ENCODE measurements at places on chromosomes 4 and X.

GRCh38 chr4:82948647-82949204, 48.2 kb downstream of the THAP9 start:
- no peak for DNase-seq

DNA sequence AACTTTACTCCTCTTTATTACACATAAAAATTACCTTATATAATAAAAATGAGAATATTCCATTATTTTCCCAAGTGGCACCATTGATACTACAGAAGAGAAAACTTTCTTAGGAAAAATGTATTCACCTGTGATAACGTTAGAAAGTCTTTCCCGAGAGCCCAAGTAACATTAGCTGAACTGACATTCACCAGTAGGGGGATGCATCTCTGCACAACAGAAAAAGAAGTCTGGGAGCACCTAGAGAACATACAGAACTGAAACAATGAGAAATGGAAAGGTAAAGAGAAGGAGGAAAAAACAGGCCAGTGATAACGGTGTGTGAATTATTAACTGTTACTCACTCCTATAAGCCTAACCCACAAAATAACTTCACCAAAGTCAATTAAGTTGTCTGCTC, 423.3 kb downstream of the CENPC start:
- DNase-seq: no peak

DNA sequence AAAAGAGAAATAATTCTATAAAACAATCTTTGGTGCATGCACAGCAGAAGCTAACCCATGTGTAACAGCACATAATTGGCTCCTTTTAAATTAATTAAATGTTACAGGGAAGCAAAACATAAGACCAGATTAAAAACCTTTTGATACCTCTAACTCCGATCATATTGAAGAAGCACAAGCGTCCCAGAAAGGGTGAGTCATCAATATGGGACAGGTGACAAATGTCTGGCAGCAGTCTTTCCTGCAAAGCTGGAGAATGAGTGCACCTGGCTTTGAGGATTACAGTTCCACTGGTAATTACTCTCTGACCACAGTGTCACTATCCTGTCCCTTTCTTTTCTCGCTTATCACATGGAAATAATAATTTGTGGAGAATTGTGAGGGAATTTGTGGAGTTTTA, 94.6 kb downstream of the FAM9B start:
- peak; percentile 18 for DNase-seq

DNA sequence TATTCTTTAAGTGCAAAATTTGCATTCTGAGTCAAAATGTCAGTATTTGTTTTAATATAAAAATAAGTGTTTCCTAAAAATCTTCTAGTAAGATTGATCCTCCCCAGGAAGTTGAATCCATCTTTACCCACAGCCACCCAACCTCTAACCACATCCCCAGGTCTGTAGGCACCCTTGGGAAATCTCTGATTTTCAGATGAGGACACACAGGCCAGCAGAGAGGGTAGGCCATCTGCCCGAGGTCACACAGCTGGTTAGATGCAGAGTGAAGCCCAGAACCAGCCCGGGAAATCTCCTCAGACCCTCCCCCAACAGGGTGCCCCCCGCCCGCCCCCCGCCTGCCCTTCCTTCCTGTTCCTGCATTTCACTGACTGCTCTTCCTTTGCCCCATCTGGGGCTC, 277.5 kb downstream of the FBXW7 start:
- DNase-seq: no peak

- DNase-seq: no peak
These were observed 32.6 kb downstream of the STAG2 start for GRCh38 chrX:123993904-123994635.

- DNase-seq: no peak
These were observed 21.0 kb downstream of the RBM47 start for GRCh38 chr4:40608628-40609027.

DNA sequence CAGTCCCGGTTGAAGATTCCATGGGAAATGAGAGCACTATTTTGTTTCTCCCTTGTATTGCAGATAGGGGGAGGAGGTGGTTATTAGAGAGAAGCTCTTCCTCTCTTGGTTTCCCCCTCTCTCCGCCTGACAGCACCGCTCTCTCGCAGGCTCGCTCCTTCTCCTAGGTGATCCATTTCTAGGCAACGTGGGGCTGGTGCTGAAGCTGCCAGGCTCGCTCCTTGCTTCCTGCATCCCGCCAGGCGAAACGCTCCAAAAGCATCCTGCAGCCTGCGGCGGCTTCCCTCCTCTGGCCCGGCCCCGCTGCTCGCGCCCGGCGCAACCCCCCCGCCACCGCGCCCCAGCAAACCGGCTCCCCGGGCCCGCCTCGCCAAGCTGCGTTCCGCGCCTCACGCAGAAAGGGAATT, at the start of gene GRID2:
TSS of gene GRID2 (plus strand) at position 346 of the 407 bp plus-strand sequence.
- peak; percentile 10 for DNase-seq

GRCh38 chr4:26687728-26688127, 103.8 kb downstream of the TBC1D19 start:
- no peak for DNase-seq

DNA sequence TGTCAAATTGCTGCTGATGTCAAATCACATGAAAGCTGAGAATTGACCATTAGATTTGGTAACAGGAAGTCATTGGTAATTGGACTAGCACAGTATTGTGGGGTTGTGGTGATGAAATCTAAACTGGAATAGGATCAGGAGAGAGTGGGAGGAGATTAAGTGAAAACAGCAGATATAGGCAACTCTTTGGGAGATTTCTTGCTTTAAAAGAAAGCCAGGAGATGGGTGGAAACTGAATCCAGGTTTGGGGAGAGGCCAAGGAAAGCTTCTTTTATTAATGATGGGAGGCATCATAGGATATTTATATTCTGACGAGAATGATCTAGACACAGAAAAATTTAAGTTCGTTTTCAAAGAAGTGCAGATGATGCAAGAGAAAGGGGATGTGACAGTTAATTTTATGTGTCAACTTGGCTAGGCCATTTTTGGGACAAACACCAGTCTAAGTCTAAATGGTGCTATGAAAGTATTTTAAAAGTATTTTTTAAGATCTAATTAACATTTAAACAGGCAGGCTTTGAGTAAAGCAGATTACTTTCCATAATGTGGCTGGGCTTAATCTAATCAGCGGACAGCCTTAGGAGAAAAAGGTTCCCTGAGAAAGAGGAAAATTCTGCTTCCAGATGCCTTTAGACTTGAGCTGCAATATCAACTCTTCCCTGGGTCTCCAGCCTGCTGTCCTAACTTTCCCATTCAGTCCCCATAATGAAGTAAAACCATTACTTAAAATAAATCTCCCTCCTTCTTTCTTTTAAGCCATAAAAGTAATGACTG, 24.7 kb downstream of the SEC24D start:
- no peak for DNase-seq

- DNase-seq: no peak
These were observed 1.4 kb downstream of the PRKG2 start for GRCh38 chr4:81213671-81214070.

DNA sequence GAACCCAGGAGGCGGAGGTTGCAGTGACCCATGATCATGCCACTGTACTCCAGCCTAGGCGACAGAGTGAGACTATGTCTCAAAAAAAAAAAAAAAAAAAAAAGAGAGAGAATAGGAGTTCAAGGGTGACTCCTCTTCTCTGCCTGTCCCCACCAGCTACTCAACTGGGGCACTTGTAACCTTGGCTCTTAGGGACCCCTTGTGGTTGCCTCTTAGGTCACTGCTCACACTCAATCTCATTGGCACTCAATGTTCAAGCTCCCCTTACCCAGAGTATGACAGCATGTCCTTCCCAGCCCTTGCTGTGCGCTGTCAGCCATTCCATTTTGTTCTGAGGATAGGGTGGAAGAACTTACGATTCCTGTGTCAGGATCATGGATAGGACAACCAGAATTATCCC, 82.4 kb upstream of the BEND4 start:
- DNase-seq: no peak

DNA sequence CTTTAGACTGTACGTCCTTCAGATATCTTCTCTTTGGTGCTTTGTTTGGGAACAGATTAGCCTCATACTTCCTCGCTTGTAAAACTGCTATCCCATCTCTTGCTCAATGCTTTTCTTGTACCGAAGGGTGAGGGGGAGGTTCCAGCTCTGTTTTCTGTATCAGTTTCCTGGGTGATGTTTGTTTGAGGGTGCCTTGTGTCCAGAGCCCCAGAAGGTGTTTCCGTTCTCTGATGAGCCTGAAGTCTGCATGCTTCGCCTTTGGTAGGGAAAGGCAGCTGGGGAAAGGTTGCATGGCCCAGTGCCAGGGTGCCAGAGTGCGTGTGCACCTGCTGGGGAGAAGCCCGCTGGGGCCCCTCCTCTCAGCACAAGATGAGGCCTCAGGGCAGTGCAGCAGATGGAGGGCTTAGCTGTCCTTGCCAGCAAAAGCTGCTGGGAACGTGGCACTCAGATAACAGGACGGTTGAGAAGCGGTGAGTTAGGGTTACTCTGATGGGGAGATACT, 73.7 kb downstream of the TBL1X start:
- peak; percentile 61 for DNase-seq
